ENCODE measurements at places on chromosomes 6 and 20.

DNA sequence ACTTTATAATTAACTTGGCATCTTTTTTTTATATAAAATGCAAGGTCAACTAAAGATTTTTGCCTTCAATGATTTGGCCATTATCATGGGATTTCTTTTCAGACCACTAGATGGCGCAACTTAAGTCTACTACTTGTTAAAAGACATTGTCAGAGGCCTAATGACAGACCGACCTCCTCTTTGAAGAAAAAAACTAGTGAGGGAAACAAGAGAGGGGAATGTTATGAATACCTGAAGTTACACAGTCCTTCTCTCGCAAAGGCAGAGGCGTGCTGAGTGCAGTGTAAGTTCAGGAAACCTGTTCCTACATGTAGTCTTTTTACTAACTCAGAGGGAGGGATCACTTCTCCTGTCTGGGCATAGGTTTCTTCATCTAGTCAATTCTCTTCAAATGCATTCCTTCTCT is 9.3 kb downstream of the TRAPPC3L start:
- no peak for DNase-seq

DNA sequence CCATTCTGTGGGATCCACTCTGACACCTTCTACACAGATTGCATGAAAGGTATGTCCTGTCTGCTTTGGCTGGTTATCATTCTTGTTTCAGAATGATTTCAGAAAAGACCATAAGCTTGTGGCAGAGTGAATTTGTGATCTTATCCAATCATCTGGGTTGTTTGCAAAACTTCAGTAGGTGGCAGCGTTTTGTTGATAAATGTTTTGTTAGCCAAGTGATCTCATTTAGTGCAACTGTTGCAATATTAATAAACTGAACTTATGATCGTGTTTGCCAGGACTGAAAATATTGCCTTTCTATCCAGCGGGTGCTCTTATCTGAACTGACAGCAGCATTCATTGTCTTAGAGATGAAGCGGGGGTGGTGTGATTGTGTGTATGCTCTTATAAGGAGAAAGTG is 613.2 kb upstream of the NOX3 start:
- DNase-seq: no peak

DNA sequence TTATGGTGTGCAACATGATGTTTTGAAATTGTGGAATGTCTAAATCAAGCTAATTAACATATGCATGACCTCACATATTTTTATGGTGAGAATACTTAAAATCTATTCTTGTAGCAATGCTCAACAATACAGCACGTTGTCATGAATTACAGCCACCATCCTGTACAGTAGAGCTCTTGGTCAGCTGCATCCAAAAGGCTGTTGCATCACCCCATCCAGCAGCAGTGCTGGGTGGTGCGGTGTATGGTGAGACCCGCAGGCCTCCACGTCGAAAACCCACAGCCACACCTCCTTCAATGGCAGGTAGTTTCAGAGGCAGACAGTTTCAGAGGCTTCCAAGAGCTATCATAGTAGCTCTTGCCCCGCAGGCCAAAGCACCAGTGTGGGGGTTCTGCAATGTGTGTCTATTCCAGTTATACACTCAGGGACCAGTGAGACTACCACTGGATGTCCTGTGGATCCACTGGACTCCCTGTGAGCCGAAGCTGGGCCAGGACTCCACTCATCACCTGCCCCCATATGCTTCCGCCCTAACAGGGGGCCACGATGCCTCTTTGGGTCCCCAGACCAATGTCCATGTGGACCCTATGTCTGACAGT is 23.4 kb downstream of the PACSIN1 start:
- no peak for DNase-seq

DNA sequence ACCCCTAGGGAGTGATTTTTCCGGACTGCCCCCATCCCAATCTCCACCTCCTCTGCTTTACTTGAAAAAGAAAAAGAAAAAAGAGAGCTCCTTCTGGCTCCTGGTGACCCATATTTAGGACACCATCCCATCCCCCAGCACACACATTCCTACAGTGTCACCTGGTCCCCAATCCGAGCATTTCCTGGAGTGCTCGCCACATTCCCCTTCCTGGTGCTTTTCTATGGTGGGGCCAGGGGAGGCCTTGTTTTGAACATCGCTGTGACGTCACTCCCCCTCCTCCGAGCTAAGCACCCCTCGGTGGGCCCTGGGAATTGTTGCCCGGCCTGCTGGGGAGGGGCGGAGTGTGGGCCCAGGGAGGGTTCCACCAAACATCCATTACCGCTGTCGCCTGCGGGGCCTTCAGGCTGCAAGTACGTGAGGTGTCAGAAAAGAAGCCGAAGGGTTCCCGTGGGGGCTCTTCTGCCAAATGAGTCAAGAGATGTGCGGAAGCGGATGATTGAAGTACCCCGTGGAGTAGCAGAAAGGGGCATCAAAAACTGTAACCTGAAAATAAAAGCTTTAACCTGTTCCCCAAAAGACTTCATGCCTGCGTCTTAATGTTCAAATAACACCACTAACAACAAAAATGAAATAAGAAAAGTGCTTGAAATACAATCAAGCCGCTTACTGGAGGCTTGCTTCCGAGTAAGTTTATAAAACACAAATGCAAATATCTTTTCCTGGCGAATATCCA is 2.8 kb upstream of the FOXC1 start:
- DNase-seq: no peak

DNA sequence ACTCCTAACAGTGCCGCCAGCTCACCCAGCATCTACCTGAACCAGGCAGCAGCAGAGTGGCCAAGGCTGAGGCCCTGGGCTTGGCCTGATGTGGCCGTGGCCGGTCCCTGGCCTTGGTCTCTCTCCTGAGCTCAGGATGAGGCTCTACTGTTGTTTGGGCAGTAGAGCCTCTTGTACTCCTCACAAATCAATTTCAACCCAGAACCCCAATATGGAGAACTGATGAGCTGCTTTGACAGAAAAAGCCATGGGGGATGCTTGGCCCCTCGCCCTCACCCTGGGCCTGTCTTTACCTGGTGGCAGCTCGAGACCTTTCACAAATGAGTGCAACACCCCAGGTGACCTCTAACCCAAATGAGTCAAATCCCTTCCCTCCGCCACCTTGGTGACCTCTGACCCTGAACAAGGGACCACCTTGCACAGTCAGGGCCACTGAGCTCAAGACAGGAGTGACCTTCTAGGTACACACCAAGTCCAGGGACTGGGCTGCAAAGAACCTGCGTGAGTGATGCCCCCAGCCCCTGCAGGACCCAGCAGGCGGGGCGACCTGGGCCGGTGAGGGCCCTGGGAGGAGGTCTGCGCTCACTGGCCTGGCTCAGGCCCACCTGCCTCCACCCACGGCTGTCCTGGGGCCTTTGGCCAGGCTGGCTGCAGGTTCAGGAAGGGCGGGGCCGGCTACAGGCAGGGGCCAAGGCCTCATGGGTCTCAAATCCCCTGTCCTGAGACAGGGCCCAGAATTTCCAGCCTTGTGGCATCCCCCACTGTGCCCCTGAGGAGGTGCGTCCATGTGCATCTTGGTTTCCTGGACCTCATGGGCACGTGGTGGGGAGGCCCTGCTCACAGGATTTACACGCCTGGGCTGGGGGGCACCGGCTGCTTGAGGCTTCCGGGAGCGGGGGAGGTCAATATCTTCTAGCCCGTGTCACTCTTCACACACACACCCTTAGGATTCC is 30.2 kb downstream of the PSMG4 start:
- no peak for DNase-seq

- no peak for DNase-seq
Measured at GRCh38 chr6:157988700-157989063, 7.0 kb downstream of the SYNJ2 start.

DNA sequence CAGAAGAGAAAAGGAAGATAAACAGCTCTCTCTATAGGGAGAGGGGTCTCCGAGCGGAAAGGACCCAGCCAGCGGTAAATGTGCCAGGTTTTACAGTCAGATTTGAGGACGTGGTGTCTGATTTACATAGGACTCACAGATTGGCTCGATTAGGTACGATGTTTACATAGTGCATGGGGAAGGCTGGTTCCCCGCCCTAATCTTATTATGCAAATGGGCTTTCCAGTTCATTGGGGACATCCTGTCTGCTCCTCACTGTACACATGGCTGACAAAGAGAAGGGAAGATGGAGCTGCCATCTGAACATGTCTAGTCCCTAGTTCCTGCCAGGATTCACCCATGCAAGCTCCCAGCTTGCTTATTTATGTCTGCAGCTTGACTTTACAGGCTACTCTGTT is 119.9 kb downstream of the RNF144B start:
- no peak for DNase-seq

- DNase-seq: no peak
Measured at GRCh38 chr6:121439475-121439874, 4.0 kb downstream of the GJA1 start.

DNA sequence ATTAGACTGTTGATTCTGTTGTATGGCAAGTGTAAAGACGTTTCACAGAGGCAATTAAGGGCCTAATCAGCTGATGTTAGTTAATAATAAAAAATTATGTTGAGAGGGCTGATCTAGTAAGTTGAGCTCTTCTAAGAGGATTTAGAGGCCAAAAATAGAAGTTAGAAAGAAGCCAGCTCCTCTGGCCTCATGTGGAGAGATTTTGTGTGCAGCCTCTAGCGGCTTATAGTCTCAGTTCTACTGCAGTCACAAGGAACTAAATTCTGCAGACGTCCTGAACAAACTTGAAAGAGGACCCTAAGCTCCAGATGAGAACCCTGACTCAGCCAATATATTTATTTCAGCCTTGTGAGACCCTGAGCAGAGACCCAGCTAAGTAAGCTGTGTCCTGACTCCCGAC is 498.6 kb downstream of the BTBD3 start:
- no peak for DNase-seq

Data from T-helper 9 cell (primary cell).